ENCODE measurements at places on chromosomes 3 and 15. TPM values are rescaled to one million over a fixed set of nuclear protein-coding genes. Genes with fewer than 3 reads are reported as not detected.

Gene ATP11B
- total RNA-seq: 25.7 TPM

Gene IGSF11
- total RNA-seq: 1.7 TPM

Gene CHAC1
- 31.0 TPM for total RNA-seq

GRCh38 chr3:152083135-152083534, 185.6 kb upstream of the MBNL1 start:
- DNase-seq: no peak

GRCh38 chr15:35087759-35088158, 2.7 kb upstream of the NANOGP8 start:
- no peak for DNase-seq

- DNase-seq: no peak
These were observed 200.8 kb upstream of the C2CD4B start for GRCh38 chr15:62365795-62366442.

GRCh38 chr3:16912400-16913263, 27.9 kb downstream of the PLCL2 start:
- no peak for DNase-seq

- no peak for DNase-seq
These were observed 26.4 kb upstream of the GLCE start for GRCh38 chr15:69133862-69134519.

DNA sequence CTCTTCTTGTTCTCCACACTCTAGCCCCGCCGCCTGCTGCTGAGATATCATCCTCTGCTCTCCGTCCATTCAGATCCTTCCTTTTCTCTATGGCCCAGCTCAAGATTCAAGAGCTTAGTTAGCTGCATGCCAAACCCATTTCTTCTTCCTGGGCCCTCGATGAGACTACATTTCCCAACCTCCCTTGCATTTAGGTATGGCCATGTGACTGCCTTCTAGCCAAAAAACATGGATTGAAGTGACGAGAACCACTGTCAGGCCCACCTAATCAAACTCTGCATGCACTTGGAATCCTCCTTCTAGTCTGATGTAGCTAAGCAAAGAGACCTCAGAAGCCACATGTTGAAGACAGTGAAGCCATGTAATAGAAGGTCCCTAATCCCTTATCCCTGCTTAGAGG, 308.2 kb downstream of the VPS13C start:
- no peak for DNase-seq

- DNase-seq: no peak
These were observed 2.1 kb downstream of the SEMA7A start for GRCh38 chr15:74431645-74432044.

GRCh38 chr3:43477600-43477999, 144.2 kb downstream of the ANO10 start:
- no peak for DNase-seq

DNA sequence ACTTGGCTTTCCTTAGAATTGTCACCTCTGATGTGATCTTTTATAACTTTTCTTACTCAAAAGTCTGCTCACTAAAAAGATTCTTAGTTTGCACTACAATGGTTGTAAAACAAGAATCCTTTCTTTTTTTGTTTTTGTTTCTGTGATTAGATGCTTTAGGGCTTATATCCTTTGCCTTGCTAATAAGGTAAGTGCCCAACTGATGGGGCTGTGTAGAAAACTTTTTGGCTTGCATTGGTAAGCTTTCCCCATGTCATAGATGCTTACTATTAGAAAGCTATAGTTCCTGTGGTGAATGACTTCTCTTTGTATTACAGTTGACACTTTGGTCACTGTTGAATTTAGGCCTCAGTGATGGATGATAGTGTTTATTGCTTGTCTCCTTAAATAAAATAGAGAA, 5.1 kb downstream of the ABHD5 start:
- DNase-seq: no peak
